ENCODE measurements at places on chromosomes 12 and 14. TPM values are rescaled to one million over a fixed set of nuclear protein-coding genes. Genes with fewer than 3 reads are reported as not detected.

DEGS2 gene
- total RNA-seq, result 0.23 TPM

P2RX2 gene
- not detected for total RNA-seq

SIX6 gene
- total RNA-seq, result not detected

KRT85 gene
- not detected for total RNA-seq

GRCh38 chr14:82075566-82075965, 541.9 kb upstream of the SEL1L start:
- peak; percentile 38 for DNase-seq
- no peak overlapping the region for H3K4me3 ChIP-seq
- no peak overlapping the region for H3K27ac ChIP-seq
- no peaks in the 10 kb centered on the region for H3K4me1 ChIP-seq

GRCh38 chr12:86230516-86231146, 25.6 kb downstream of the MGAT4C start:
- no peaks in the 10 kb centered on the region for H3K4me1 ChIP-seq
- no peak overlapping the region for H3K27ac ChIP-seq
- H3K4me3 ChIP-seq, result no peak overlapping the region
- no peak for DNase-seq

DNA sequence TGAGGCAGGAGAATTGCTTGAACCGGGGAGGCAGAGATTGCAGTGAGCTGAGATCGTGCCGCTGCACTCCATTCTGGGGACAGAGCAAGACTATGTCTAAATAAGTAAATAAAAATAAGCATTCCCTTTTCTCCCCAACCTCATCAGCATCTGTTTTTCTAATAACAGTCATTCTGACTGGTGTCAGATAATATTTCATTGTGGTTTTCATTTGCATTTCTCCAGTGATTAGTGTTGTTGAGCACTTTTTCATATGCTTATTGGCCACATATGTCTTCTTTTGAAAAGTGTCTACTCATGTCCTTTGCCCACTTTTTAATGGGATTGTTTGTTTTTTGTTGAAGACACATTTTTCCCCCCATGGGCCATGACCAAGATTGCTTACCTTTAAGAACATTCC, 243.2 kb downstream of the ADAMTS20 start:
- no peak for DNase-seq
- H3K4me1 ChIP-seq, result no peaks in the 10 kb centered on the region
- no peaks in the 10 kb centered on the region for H3K36me3 ChIP-seq
- no peak overlapping the region for H3K27ac ChIP-seq

- H3K4me3 ChIP-seq, result no peak overlapping the region
- peaks cover 1% of the 10 kb centered on the region for H3K36me3 ChIP-seq
- H3K4me1 ChIP-seq, result peaks cover 20% of the 10 kb centered on the region
- no peak for DNase-seq
- H3K27ac ChIP-seq, result no peak overlapping the region
Measured at GRCh38 chr14:99601361-99601831, 2.6 kb downstream of the CCDC85C start.

GRCh38 chr14:95953111-95953724, 76.6 kb downstream of the TUNAR start:
- no peak overlapping the region for H3K27ac ChIP-seq
- no peaks in the 10 kb centered on the region for H3K36me3 ChIP-seq
- no peaks in the 10 kb centered on the region for H3K4me1 ChIP-seq

- H3K4me1 ChIP-seq, result peaks cover 1% of the 10 kb centered on the region
- no peak overlapping the region for H3K4me3 ChIP-seq
- no peaks in the 10 kb centered on the region for H3K27me3 ChIP-seq
- DNase-seq, result no peak
Measured at GRCh38 chr12:107748472-107748871, 12.5 kb downstream of the PRDM4 start.

DNA sequence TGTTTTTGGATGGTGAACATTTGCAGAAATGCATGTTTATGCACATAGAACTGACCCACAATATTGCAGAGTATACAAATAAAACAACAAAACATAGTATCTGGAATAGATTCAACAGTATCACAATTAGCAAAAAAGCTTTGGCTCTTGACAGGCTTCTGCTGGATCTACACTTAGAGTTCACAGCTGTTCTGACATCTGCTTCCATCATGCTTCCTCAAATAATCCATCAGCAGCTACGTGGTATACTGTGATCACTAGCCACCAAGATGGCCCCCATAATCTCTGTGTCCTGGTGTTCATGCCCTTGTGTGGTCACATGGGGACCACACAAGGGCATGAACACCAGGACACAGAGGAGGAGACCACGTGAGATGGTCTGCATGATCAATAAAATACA, 166.6 kb upstream of the CCDC198 start:
- H3K36me3 ChIP-seq, result no peaks in the 10 kb centered on the region
- DNase-seq, result no peak
- H3K4me1 ChIP-seq, result no peaks in the 10 kb centered on the region
- no peak overlapping the region for H3K27ac ChIP-seq
- H3K27me3 ChIP-seq, result no peaks in the 10 kb centered on the region

- H3K4me3 ChIP-seq, result no peak overlapping the region
- DNase-seq, result no peak
- peaks cover 30% of the 10 kb centered on the region for H3K27me3 ChIP-seq
- no peak overlapping the region for H3K27ac ChIP-seq
Measured at GRCh38 chr12:10354071-10354470, 35.8 kb downstream of the KLRK1 start.

Data from activated CD4-positive, alpha-beta T cell treated with anti-CD3 and anti-CD28 coated beads, Interleukin-2, amount 10 ng/mL, durations not matched to agents 7 days and 5 days (primary cell).